Left ventricle myocardium inferior (tissue), 1 donor: ENCODE measurements at places on chromosomes 2 and 18.

GRCh38 chr2:226446406-226447001, 353.1 kb downstream of the IRS1 start:
- DNase-seq: no peak

DNA sequence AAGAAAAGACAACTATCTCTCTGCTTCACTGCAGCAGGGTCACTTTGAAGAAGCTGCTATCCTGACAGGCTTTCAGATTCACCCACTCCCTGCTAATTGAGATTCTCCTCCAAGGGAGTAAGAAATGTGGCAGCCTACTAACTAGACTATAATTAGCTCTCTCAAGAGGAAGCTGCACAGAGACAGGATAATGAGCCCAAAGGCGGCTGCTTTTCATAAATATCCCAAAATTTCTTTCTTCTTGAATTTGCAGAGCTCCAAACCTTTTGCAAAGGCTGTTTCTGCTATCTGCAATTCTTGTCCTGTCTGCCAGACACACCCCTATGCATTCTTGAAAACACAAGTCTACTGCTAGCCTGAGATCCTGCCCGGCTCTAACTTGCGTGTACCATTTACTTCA, 54.0 kb upstream of the RNU4ATAC start:
- no peak for DNase-seq

GRCh38 chr2:236089271-236090026, 78.7 kb downstream of the GBX2 start:
- no peak for DNase-seq

DNA sequence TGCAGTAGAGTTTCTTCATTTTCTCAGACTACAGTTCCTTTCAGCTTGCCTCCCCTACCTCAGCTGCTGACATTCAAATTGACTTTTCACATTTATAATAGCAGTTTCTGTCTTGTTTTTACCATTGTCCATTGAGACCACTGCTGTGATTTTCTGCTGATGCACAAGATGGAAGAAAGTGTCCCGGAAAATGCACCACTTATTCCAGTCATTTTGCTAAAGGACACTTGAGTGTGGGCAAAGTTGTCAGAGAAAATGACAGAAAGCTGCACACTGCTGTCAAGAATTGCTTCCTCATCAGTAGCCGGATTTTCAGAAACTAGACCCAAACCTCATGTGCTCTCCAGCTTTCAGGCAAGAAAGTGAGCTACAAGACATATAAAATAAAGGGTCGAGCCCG, 546.2 kb upstream of the SETBP1 start:
- no peak for DNase-seq

DNA sequence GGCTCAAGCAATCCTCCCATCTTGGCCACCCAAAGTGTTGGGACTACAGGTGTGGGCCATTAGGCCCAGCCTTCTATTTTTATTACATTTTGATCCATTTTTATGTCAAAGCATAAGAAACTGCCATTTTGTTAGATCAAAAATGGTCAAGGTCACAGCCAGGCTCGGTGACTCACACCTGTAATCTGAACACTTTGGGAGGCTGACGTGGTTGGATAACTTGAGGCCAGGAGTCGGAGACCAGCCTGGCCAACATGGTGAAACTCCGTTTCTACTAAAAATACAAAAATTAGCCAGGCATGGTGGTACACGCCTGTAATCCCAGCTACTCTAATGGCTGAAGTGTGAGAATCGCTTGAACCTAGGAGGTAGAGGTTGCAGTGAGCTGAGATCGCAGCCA, 49.2 kb downstream of the EEF1B2 start:
- no peak for DNase-seq
